ENCODE measurements at places on chromosomes 7 and 10. TPM values are rescaled to one million over a fixed set of nuclear protein-coding genes. Genes with fewer than 3 reads are reported as not detected.

The TUBAL3 gene
- not detected for total RNA-seq

The CYP17A1 gene
- 4.0 TPM for total RNA-seq

GRCh38 chr10:1465418-1465911 lies 271.9 kb downstream of the ADARB2 start:
- H3K27me3 ChIP-seq: no peaks in the 10 kb centered on the region
- H3K27ac ChIP-seq: no peak overlapping the region
- no peak for DNase-seq
- H3K4me1 ChIP-seq: no peaks in the 10 kb centered on the region
- no peaks in the 10 kb centered on the region for H3K36me3 ChIP-seq
- no peak overlapping the region for H3K4me3 ChIP-seq

DNA sequence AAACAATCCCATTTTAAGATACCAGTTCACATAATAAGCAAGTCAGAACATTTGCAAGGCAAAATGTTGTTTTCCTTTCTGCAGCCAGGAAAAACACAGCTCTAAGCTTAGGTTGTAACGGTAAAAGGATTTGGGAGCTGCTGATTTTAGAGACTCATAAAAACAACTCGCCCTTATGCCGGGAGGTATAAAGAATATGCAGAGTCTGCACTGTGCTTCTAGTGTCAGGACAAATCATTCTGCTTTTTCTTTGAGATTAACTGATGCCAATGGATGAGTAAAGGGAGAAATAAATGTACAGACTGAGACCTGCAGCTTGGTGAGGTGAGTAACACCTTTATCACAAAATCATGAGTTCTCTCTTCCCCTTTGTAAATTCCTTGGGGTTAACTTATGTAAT lies 2.0 kb upstream of the SFR1 start:
- no peak overlapping the region for H3K4me3 ChIP-seq
- no peaks in the 10 kb centered on the region for H3K36me3 ChIP-seq
- no peak for DNase-seq
- H3K27ac ChIP-seq: peak overlapping the region; percentile 99
- H3K27me3 ChIP-seq: no peaks in the 10 kb centered on the region
- no peaks in the 10 kb centered on the region for H3K4me1 ChIP-seq

All from thyroid gland (tissue), 4 donors.